ENCODE measurements at places on chromosomes 4 and X.

DNA sequence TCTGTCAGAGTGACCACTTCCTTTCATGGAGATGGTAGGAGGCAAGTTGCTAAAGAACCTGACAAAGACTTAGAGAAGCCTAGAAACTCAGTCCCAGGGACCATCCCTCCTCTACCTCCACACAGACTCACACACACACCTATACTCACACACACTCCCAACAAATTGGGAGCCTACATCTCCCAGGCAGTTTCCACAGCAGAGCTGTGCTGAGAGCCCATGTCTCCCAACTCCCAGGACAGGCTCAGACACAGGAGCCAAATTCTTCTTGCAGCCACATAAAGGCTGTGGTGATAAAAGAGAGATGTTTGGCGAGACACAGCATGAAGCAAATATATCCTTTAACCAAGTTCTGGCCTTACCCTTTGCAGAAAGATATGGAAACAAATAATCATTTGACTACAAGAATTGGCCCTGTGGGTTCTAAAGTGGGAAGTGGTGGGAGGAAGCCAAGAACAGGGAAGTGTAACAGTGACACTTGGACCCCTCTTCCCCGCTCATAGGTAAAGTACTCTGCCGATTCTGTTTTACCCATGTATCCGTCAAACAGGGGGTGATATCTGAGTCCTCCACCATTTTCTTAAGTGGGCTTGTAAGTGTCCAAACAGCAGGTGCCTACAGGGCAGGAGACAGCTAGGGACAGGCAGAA, 11.0 kb upstream of the IDS start:
- DNase-seq: no peak

DNA sequence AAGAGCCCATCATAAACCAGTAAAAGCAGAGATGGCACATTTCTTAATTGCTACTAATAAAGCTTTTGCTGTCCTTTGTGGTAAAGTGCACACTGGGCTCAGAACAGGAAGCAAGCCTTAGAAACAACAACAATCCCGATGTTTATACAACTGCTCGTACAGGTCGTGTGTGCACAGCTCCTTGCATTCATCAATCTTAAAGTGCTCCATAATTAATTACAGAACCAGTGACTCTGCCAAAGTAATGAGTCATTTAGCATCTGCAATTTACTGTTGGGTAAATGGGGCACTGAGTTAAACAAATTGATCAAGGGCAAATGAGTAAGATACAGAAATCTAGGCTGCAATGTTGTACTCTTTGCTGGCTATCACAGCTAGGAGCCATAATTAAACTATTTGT, 61.3 kb upstream of the TXK start:
- no peak for DNase-seq

DNA sequence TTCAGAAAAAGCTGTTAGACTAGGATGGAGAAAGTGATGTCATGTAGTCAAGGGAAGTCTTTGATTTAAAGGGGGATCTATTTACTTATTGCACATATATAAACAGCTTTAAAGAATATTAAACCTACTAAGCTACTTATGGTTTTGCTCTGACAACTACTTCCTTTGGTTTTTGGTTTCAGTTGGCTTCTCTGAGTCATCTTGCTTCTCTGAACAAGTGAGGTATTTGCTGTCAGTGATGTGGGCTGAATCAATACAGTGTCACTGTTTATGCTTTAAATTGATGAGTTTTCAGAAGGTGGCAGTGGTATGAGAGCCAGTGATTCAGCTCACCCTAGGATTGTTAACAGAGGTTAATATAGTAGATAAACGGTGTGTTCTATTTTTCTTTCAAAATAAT, 75.1 kb downstream of the CEP44 start:
- DNase-seq: no peak

DNA sequence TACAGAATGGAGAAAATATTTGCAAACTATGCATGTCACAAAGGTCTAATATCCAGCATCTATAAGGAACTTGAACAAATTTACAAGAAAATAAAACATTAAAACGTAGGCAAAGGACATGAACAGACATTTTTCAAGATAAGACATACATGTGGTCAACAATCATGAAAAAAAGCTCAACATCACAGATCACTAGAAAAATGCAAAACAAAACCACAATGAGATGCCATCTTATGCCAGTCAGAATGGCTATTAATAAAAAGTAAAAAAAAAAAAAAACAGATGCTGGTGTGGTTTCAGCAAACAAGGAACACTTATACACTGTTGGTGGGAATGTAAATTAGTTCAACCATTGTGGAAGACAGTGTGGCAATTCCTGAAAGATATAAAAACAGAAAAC, 75.8 kb upstream of the IL13RA2 start:
- no peak for DNase-seq

DNA sequence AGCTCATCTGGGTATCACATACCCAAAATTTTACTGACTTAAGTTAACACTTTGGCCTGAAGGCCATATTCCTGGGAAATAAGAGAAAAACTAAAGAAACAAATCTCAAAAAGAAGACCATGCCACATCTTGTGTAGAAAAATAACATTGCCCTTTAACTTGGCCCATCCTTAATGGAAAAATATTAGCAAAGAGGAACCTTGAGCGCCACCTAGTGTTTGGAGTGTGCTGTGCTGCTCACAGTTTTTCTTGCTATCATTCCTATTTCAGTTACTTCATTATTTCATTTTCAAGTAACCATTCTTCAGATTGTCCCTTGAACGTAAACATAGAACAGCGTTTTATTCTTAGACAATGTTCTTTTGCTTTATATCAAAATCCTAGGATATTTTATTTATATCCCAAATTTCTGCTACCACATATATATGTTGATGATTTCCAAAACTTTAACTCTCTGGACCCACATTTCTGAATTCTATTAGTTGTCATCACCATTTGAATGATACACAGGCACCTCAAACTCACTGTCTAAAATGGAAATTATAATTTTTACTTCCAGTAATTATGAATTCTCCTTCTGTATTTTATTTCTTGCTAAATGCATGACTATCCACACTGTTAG, 999.0 kb upstream of the ADGRL3 start:
- peak; percentile 49 for DNase-seq

DNA sequence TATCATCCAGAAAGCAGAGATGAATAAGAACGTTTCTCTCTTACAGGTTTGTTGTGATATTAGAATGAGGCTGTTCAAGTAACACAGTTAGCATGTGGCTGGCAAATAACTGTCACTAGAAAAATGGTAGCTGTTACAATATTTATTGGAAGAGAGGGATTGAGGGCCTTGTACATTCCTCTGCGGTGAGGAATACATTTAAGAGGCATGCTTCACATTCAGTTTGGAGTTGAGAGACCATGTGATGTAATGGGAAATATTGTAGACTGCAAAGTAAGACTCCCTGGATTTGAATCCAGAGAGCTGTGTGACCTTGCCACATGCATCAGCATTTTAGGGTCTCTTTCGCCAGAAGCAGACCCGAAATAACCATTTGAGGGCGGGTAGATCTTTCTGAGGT, 104.8 kb upstream of the KIT start:
- DNase-seq: no peak

DNA sequence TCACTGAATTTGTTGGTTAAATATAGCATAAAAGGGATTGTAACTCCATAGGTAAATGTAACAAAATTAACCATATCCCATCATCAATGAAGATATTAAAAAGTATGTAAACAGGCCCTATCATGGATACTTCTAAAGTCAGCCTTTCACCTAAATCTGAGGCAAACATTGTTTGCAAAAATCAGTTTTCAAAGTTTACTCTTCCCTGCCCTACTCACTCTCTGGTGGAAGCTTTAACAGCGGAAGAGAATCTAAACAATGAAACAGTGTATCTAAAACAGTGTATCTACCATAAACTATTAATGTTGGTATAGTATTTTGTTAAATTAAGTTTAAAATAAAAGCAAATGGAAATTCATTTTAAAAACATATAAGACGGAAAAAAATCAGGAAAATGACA, 21.1 kb downstream of the SMIM14 start:
- no peak for DNase-seq

GRCh38 chr4:19583827-19584569, 667.7 kb upstream of the SLIT2 start:
- no peak for DNase-seq

DNA sequence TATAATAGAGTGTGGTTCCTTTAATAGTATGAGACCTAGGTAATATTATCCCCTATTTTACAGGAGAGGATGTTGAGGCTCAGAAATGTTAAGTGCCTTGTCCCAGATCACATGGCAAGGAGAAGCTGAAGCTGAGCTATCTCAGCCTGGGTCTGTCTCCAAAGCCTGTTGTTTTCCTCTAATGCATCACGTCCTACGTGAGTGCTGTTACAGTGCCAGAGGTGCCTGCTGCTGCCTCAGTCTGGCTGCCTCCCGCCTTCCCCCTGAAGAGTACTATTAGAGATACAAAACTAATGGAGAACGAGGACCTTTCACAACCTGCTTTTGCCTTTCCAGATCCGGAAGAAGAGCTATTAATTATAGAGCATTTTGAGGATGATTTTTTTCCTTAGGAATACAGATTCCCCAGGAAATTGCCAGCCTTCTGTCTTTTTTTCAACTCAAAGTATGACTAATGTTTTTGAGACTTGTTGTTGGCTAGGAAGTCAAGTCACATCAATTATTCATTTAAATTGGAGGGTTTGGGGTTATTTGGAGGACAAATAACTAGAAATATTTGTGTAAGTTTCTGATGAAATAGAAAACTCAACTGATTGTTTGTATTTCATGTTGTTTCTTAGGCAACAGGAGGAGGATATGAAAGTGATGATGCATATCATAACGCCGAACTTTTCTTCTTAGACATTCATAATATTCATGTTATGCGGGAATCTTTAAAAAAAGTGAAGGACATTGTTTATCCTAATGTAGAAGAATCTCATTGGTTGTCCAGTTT, 43.9 kb upstream of the MTMR1 start:
- DNase-seq: no peak

GRCh38 chr4:86122404-86122803, 237.4 kb downstream of the MAPK10 start:
- DNase-seq: no peak

- peak; percentile 44 for DNase-seq
Measured at GRCh38 chr4:10005632-10006031, 15.7 kb downstream of the SLC2A9 start.

DNA sequence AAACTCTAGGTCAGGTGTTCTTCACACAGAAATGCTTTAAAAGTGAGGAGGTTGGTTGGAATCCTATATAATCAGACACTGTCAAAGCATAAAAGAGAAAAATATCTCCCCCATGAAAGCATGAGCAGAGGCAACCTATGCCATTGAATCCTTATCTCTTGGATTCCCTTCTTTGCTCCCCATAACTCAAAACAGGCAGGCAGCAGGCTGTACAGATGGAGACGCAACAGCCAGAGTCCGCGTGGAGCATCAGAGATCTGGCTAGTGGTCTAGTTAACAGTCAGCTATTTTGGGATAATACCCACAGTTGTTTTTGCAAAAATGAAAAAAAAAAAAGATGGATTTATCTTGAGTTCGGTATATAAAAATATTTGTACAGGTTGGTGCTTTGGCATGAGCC, 490.0 kb upstream of the TENM3 start:
- no peak for DNase-seq

- DNase-seq: no peak
Measured at GRCh38 chr4:2302387-2303119, 40.6 kb upstream of the MXD4 start.

DNA sequence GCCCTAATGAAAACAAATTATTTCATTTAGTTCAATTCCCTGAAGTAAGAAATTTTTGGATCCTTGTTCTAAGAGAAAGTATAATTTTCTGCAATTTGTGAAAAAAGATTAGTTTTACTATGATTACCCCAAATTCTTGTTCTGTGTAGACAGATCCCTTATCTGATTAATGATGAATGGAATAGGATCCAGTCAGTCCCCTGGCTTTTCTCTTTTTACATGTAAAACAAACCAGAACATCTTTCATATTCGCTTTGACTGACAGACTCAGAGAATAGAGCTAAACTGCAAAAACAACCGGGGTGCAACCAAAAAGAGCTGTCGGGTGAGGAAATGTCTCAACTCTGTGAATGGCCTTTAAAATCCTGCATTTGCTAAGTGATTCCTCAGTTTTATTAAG, 93.4 kb upstream of the VEGFC start:
- no peak for DNase-seq

- no peak for DNase-seq
Measured at GRCh38 chr4:145921231-145921630, 17.4 kb downstream of the ZNF827 start.

- DNase-seq: no peak
Measured at GRCh38 chrX:22526339-22526738, 253.6 kb downstream of the CBLL2 start.

GRCh38 chrX:5936438-5936837, 292.2 kb downstream of the NLGN4X start:
- DNase-seq: no peak

DNA sequence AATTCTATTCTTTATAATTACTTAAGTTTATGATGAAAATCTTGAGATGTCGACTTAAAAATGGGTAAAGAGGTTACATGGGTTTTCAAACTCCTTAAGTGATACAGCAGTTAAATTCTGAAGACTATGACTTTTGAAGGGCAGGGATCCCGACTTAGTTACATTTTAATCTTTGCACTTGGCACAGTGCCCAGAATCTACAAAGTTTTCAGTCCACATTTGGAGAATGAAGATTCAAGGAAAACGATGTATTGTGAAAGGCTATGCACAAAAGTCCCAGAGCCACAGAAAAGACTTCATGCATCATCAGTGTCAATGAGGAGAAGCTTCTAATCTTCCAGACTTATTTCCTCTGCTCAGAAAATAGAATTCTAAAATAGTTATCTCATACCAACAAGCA, 36.3 kb upstream of the GRPR start:
- DNase-seq: no peak

- no peak for DNase-seq
Measured at GRCh38 chr4:98641906-98642668, 16.3 kb downstream of the TSPAN5 start.
